ENCODE measurements at places on chromosomes 7 and 10.

DNA sequence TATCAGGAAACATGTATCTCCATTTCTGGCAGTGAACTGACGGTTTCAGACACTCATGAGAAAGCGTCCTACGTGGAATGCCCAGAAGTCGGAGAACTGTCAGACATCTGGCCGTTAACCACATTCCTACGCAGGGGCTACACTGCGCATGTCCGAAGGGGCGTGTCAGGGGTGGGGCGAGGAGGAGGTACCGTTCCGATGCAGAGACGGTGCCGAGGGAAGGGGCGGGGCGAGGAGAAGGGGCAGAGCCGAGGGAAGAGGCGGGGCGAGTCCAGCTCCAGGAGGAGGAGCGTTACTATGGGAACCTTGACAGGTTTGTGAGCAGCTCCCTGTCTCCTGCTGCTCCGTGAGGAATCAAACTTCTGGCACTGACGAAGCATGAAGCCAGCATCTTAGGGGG is 366.9 kb upstream of the NUPR2 start:
- DNase-seq, result no peak

DNA sequence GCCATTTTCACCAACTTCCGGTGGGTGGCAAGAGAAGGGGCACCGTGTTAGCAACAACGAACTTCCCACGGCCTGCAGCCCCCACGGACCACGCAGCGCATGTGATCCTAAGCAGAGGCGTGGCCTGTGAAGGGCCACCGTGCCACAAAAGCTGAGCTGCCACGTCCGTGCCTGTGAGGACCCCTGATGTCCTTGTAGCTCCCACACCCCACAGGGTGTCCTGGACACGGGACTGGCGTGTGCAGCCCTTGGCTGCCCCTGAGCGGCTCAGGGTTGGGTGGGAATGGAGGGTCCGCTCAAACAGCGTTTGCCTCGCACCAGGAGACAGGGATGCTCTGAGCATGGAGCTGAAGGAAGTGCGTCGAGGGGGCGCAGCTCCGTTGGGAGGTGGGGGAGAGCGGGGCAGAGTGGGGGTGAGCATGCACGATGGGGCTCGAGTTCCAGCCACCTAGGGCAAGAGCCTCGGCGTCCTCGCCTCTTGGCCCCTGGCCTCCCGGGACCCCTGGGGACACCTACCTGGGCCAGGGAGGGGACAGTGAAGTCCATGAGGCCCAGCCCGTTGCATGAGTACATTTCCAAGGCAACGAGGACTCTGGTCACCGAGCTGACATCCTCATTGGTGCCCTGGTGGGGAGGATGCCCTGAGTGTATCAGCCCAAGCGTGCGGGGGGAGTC is 33.6 kb downstream of the CFAP46 start:
- DNase-seq, result no peak

DNA sequence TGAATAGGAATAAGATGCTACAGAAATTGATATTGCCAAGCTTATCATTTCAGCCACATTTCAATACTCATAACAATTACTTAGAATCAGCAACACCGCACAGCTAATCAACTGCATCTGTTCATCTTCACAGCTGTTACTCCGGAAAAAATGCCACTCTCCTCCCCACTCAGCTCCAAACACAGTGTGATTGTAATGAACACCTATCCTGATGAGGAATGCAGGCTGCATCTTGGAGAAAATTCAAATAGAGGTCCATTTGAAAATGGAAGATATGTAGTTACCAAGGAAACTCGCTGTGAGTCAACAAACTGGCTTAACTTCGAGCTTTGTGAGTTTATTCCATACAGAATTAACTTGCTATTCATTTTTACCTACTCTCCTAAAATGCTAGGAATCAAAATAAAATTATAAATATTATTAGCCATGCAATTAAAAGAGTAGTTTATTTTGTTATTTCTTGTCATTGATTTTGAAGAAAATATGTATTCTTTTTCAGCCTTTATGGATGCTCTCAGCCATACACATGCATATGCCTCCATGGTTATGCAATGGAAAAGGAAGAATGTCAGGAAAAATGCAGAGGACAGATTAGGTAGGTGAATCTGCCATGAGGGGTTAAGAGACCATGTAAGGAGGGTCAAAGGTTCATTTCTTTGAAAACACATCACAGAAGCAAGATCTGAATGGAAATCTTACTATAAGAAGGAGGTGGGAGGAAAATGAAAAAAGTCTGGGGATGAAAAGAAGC is 267.2 kb downstream of the POM121L12 start:
- DNase-seq, result no peak

GRCh38 chr10:91344117-91344856 is 65.9 kb upstream of the HECTD2 start:
- DNase-seq, result no peak

DNA sequence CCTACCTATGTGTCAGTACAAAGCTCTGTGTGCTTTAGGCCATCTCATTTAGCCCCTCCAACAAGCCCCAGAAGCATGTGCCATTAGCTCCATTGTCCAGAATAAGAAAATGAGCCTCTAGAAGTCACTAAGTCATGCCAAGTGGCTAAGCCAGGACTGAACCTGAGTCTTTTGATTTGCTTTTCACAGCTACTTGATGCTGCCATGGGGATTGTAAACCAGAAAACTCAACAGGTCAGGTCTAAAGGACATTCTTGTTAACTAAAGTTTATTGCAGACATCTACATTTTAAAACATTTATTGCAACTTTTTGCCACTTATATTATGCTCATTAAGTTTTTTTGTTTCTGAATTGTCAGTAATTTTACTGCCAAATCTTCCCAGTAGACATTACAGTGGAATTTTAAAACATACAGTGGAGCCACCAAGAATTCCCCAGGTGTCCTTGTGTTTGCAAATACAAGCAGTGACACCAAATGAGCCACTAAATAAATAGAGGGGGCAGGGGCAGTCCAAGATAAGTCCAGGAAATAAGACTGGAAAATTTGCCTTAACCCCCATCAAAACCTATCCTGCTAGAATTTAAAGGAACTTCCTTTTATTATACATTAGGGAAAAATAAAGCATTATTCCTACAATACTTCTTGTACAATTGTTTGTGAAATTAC is 115.9 kb downstream of the RAPGEF5 start:
- no peak for DNase-seq

DNA sequence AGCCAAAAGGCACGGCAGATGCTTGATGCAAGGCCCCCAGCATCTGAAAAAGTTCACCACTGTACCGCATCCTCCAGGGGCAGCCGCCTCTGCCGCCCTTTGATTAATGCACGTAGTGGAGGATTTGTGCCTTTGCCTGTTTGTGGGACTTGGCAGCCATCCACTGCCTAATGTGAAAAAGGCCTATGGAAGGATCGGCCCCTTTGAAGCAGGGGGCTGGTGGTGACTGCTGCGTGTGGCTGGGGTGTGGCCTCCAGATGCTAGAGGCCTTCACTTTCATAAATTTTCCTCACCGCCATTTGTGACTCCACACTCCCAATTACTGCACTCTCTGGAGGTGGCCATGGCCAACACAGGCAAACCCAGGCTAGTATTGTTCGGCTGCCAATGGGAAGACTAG is 226.0 kb downstream of the BMPER start:
- no peak for DNase-seq

DNA sequence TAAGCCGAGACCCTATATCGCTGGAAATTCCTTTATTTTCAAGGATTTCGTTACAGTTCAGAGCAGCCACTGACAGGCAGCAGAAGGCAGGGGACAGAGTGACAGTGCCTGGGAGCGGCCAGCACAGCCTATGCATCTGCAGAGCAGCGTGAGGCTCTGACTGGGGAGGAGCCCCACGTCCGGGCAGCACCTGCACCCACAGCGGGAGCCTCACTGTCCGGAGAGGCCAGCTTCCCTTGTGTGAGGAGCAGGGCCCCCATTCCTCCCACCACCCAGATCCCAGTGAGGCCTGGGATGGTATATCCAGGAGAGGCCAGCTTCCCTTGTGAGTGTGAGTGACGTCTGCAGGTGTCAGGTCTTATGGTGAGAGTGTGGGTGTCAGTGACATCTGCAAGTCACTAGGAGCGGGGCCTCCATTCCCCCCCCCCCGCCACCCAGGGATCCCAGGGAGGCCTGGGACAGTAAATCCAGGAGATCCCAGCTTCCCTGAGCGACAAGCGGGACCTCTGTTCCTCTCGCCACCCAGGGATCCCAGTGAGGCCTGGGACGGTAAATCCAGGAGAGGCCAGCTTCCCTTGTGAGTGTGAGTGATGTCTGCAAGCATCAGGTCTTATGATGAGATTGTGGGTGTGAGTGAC is 259.1 kb downstream of the PTPRN2 start:
- no peak for DNase-seq

GRCh38 chr10:79044036-79044632 is 24.6 kb upstream of the ZMIZ1 start:
- no peak for DNase-seq

- no peak for DNase-seq
Measured at GRCh38 chr10:8396675-8397074, 342.2 kb downstream of the GATA3 start.

DNA sequence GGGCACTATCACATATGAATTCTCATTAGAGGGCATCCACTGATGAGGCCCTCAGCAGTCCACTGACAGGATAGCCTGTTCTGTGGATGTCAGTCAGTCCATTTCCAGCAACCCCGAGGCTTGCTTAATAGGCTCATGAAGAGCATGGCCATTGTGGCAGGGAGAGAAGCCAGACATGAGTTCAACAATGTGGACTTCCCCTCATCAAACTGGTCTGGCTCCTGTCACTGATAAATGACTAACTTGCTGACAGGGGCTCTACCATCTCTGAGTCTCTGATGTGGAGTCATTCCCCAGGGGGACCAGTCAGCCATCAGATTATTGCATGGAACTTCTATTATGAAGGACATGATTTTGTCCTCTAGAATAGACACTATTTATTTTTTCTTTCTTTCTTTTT is 19.8 kb upstream of the TRIL start:
- no peak for DNase-seq

DNA sequence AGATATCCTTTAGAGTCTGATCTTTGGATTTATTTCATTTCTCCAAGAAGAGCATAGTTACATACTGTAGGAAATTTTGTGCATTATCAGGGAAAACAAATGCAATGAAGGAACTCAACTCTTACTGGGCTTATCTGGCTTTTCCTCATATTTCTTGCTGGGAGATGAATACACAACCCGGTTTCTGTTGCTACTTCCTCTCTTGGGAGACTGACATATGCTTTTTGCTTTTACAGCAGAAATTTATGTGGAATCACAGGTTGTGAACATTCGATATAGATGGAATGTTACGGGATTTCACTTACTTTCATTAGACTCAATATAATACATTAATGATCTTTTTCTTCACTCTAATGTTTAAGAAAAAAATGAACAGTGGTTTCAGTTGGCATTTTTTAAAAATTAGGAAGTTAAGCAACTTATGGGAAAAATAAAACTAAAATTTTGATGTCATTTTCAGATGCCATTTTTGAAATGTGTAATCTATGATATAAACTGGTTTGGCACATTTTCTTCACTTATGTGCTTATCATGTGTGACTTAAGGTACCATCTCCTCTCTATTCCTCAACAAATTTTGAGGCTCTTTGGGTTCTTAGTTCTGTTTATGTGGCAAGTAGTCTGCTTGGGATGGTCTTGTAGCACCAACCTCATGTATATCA is 7.1 kb downstream of the SND1 start:
- DNase-seq, result no peak

DNA sequence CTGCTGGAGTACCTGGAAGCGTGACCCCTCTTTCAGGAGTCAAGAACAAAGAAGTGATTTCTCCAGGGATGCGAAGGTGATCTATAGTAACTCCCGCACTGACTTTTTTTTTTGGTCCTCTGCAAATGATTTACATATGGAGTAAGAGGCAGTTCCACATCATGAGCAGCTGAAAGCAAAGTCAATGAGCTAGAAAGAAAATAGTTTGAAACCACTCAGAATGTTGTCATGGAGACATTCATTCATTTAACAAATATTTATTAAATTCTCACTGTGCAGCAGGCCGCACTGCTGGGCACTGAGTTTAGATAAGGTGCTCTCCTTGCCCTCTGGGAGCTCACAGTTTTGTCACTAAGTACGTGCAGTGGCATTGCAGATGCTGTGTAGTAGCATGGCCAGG is 206.7 kb downstream of the CAMK1D start:
- no peak for DNase-seq

GRCh38 chr10:63247771-63248170 is 114.6 kb downstream of the NRBF2 start:
- DNase-seq, result no peak

GRCh38 chr10:76509446-76509845 is 1078.0 kb downstream of the LRMDA start:
- DNase-seq, result no peak

DNA sequence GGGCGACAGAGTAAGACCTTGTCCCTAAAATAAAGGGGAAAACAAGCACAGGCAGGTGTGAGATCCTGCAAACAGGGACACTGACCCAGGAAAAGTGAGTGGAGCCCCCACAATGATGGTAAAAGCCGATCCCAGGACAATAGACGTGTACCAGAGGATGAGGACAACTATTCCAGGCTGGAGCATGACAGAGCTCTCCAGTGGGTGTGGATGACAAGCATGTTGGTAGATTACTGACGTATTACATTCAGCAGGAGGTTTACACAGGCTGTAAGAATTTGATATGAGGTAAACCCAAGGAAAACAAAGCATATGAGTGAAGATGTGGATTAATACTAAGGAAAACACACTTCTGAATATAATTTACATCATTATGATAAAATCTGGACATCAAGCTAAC is 27.8 kb upstream of the SMURF1 start:
- no peak for DNase-seq

DNA sequence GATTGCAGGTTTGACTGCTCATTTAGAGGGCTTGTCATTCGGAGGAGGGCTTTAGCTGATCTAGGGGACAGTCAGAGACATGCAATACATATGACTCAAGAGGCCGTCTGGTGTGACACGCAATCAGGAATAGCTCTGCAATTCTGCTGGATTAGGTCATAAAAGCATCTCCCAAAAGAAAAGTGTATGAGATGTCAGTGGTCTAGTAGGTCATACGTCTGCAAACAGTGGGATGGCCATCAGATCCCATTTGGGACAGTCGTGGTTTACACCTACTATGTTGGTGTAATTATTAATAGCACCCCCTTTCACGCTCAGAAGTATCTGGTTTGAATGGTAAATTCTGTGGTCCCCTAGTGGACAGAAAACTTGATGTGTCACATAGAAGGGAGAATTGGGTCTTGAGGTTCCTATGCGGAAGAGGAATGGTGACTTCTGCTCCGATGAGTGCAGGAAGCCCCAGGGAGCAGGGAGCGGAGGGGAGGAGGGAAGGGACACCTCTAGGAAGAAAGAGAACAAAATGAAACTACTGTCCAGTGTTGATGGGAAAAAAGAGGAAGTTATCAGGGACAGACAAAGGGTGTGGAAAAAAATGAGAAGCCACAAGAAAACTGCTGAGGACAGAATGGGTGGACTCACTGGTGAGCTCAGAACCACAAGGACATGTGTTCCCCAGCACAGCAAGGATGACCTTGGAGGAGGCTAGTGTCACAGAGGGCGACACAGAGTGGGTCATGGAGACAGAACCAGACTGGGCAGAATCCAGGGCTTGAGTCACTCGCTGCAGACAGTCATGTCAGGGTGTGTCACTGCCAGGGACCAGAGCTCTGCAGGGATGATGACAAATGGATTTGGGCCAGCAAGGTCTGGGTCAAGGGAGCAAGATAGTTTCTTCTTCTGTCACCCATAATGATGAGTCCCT is 59.9 kb downstream of the MAP3K8 start:
- no peak for DNase-seq

- no peak for DNase-seq
Measured at GRCh38 chr7:143484119-143484518, 6.4 kb downstream of the TAS2R41 start.

Measured in nucleus accumbens (tissue), 56 donors.